LHCN-M2 (cell line): ENCODE measurements at places on chromosomes 5 and 9. TPM values are rescaled to one million over a fixed set of nuclear protein-coding genes. Genes with fewer than 3 reads are reported as not detected.
A peak's percentile ranks its signal among the peaks of the same experiment; 100 is the strongest.

The STPG3 gene
- not detected in 2 replicates for total RNA-seq

The NMRK1 gene
- total RNA-seq = 31.5 and 31.6 TPM in 2 replicates

The LCN9 gene
- total RNA-seq = not detected in 2 replicates

The FOXB2 gene
- total RNA-seq = not detected in 2 replicates

The GRM6 gene
- not detected in 2 replicates for total RNA-seq

The NUTM2G gene
- total RNA-seq = not detected in 2 replicates

The PTPRD gene
- total RNA-seq = not detected in 2 replicates

The PCDHGB2 gene
- total RNA-seq = 9.0 and 12.5 TPM in 2 replicates

The PFDN1 gene
- 82.8 and 85.9 TPM in 2 replicates for total RNA-seq

- DNase-seq = no peak
Measured at GRCh38 chr5:133627180-133627579, 14.8 kb upstream of the FSTL4 start.

- peak; percentile 11 for DNase-seq
Measured at GRCh38 chr5:160129841-160130240, 10.6 kb upstream of the PWWP2A start.

DNA sequence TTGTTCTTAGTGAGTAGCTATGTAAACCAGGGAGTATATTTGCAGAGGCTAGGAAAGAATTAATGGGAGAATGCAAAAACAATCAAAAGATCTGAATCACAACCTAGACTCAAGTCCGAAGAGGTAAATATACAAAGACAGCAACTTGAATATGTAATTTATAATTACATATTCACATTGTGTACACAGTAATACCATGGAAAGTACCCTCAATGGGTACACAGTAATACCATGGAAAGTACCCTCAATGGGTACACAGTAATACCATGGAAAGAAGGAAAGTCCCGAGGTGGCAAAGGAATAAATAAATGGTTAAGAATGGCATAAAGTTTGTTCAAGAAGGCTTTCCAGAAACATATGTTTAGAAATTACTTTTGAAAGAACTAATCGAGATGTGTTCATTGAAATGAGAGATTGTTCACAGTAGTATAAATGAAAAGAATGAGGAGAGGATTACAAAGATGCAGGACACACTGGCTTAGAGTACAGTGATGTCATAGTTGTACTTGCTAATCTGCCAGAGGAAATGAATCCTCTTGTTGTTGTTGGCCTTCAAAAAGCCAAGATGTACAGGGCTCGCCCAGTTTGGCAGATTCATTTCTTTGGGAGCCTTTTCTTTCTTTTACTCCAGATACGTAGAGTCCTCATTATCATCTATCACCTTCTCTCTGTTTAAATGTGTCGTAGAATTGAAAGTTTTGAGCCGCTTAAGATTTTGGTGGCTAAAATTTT is 116.0 kb downstream of the UNC13B start:
- peak; percentile 75 for DNase-seq

GRCh38 chr5:167008705-167009104 is 1282.7 kb upstream of the WWC1 start:
- DNase-seq = no peak

DNA sequence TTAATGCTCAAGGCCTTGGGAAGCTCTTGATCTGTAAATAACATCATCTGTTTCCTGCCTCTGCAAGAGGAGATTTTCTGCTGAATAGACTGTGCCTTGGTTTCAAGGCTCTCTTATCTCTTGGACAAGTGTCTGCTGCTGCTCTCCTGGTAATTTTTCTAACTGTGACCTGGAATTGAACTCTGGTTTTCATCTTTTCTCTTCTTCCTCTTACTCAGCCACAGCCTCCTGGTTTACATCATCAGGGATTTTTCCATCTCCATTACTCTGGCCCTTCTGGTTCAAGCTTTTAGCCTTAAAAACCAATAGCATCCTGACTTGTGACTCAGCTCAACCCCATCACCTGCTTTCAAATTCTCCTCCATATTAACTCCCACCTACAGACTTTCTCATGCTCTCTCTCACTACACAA is 49.6 kb upstream of the ITGA1 start:
- no peak for DNase-seq

- no peak for DNase-seq
Measured at GRCh38 chr9:116368680-116369079, 215.1 kb downstream of the PAPPA start.

GRCh38 chr9:133523106-133523505 is 1.7 kb downstream of the MYMK start:
- DNase-seq = no peak

GRCh38 chr9:128499920-128500319 is 4.6 kb upstream of the GLE1 start:
- no peak for DNase-seq

DNA sequence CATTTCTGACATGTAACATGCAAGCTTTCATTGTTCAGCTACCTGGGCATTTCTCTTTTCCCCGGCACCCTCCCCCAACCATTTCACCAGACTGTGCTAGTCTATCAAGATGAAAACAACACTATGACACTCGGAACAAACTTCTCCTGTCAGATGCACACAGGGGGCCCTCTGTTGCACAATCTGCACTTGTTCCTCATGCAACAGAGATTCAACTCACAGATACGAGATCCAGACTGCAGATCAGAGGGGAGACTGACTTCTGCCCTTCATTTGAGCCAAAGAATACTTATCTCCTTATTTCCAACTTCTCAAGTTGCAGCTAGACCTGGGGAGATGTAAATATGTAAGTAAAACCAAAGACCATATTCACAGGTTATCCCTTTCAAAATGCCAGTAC is 15.7 kb upstream of the FST start:
- DNase-seq = no peak

GRCh38 chr9:99816392-99816791 is 5.3 kb upstream of the NR4A3 start:
- no peak for DNase-seq

GRCh38 chr5:58972301-58972700 is 389.4 kb downstream of the RAB3C start:
- DNase-seq = peak; percentile 59

GRCh38 chr9:135146766-135147473 is 59.5 kb downstream of the OLFM1 start:
- no peak for DNase-seq

DNA sequence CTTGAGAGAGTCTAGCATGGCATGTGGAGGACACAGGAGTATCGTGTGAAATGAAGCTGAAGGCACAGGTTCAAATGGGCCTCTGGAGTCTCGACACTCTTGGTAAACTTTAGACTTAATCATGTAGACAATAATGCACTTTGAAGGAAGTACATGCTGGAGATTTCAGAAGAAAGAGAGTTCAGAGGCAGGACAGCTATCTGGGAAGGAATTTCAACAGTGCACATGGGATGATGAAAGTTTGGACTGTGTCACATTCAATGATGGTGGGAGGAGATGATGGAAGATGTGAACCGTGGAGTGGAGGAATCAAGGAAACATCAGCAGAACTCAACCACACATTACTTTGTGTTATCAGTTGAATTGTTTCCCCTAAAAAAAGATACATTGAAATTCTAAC is 88.6 kb upstream of the PAPPA start:
- DNase-seq = no peak

- peak; percentile 3 for DNase-seq
Measured at GRCh38 chr9:13179257-13179656, 100.2 kb downstream of the MPDZ start.

- DNase-seq = no peak
Measured at GRCh38 chr5:147972076-147972840, 65.9 kb upstream of the C5orf46 start.

DNA sequence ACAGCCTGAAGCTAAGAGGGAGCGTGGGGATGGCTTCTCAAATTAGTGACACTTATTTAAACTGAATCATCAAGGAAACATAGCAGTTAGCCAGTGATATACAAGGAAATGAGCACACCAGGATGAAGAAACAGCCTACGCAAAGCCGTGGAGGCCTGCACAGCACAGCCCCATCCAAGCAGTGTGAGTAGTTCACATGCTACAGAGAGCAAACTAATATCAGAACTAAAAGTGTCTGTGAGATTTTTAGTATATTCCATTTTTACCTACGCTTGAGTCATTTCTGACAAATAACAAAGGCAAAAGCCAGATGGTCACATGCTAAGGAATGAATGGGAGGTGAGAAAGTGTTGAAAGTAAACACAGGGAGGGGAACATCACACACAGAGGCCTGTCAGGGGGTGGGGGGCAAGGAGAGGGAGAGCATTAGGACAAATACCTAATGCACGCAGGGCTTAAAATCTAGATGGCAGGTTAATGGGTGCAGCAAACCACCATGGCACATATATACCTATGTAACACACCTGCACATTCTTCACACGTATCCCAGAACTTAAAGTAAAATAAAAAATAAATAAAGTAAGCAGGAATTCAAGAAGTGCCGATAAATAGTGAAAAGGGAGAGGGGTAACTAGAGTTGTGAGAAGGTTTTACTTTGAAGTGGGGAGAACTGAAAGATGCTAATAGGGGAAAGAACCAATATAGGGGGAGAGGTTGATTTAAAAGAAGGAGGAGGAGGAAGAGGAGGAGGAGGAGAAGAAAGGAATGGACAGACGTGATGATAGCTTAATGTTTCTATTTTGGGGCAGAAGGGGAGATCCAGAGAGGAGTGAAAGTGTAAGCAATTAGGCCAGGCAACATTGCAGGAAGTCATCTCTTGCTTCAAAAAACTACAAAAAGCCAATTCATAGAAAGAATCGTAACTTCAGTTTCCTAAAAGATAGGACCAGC is 100.9 kb upstream of the PTGER4 start:
- no peak for DNase-seq
